Natural killer cell (primary cell): ENCODE measurements at places on chromosomes 5 and 9.
A peak's percentile ranks its signal among the peaks of the same experiment; 100 is the strongest.

DNA sequence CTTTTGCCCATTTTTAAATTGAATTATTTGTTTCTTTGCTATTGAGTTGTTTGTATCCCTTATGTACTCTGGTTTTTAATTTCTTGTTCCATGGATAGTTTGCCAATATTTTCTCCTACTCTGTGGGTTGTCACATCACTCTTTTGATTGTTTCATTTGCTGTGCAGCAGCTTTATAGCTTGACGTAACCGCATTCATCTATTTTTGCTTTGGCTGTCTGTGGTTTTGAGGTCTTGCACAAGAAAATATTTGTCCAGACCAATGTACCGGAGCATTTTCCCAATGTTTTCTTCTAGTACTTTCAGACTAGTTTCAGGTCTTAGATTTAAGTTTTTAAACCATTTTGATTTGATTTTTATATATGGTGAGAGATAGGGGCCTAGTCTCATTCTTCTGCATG lies 36.2 kb upstream of the ZNF366 start:
- no peak for DNase-seq

- no peak for DNase-seq
These were observed 8.8 kb upstream of the C5orf15 start for GRCh38 chr5:133977161-133977787.

- DNase-seq, result no peak
These were observed 209.5 kb upstream of the S1PR3 start for GRCh38 chr9:88781628-88782391.

GRCh38 chr5:103041071-103041676 lies 78.8 kb downstream of the GIN1 start:
- DNase-seq, result peak; percentile 60
